Activated CD4-positive, alpha-beta T cell treated with anti-CD3 and anti-CD28 coated beads for 36 hours (primary cell): ENCODE measurements at places on chromosomes 2 and 18. TPM values are rescaled to one million over a fixed set of nuclear protein-coding genes. Genes with fewer than 3 reads are reported as not detected.

- no peak for DNase-seq
These were observed 88.5 kb upstream of the APCDD1 start for GRCh38 chr18:10365901-10366300.

GRCh38 chr2:182584462-182584861, 131.6 kb upstream of the DNAJC10 start:
- no peak for DNase-seq

DNA sequence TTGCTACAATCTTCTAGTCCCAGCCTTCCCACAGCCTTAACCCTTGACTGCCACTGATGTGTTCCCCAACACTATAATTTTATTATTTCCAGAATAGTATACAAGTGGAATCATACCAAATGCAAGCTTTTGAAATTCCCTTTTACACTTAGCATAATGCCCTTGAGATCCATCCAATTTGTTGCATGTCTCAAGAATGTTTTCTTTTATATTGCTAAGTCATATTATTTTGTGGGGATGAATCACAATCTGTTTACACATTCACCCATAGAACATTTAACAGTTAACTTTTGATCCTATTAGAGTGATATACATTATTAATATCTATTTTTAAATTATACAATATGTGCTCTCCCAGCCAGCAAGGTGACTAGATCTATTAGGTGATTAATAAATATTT, 74.3 kb upstream of the KYNU start:
- DNase-seq, result no peak

Gene PKDCC
- total RNA-seq, result not detected

Gene GRHL1
- total RNA-seq, result 0.53 TPM
